ENCODE measurements at places on chromosomes 1 and 21.
A peak's percentile ranks its signal among the peaks of the same experiment; 100 is the strongest.

DNA sequence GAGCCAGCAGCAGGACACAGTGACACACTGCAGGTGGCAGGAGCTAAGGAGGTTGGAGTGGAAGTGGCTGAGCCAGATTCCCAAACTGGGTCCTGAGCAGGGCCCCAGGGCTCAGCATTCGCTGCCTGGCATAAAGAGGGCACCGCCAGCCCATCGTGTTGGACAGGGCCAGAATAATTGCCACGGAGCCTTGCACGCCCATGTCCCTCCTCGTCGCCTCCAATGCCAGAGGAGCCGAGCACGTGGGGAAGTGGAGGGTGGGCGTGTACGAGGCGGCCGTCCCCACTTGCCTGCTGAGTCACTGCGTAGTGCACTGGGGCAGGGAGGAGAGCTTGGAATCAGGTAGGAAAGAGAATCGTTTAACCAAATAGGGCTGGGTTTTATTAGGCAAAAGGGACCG, 26.1 kb upstream of the LRRC47 start:
- no peak for DNase-seq

DNA sequence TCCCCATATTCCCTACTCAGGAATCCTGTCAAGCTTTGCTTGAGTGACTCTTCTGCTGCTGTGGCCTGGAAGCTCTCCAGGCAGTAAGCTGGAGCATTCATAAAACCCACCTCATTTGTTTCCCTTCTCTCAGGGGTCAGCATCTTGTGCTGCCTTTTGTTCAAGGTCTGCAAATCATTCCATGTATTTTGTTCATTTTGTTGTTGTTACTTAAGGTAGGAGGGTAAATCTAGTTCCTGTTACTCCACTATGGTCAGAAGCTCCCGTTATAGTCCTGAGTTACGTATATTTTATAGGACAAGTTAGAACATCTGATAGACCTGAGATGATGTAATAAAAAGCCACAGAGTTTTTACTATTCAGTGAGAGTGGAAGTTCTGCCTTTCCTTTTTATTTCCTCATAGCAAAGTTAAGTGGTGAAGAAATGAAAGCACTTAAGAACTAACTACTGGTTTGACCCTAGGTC, 9.9 kb downstream of the SYNJ1 start:
- no peak for DNase-seq

- no peak for DNase-seq
Observed at GRCh38 chr1:213176341-213176740, 125.3 kb downstream of the RPS6KC1 start.

- no peak for DNase-seq
Observed at GRCh38 chr21:33067043-33067442, 2.9 kb upstream of the OLIG1 start.

- no peak for DNase-seq
Observed at GRCh38 chr1:65949230-65949626, 156.5 kb downstream of the PDE4B start.

GRCh38 chr1:186189156-186189555, 185.9 kb downstream of the TPR start:
- no peak for DNase-seq

GRCh38 chr21:45355573-45355972, 49.4 kb upstream of the COL18A1 start:
- DNase-seq, result no peak

DNA sequence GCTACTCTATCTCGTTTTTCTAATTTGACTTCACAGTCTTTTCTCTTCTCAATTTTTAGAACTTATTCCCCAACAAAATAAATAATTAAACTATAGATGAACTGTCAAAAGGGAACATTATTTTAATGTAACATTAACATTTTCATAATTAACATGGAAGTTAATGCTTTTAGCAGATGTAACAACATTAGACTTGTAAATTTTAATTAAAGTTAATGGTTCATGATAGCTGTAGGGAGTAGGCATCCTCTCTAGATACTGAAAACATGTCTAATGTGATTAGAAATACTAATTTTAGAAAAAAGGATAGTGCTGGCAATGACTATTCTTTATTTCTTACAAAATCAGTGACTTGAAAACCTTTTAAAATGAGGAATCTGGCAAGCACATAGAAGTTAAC, 32.1 kb upstream of the NEK7 start:
- no peak for DNase-seq

- DNase-seq, result no peak
Observed at GRCh38 chr1:210475806-210476205, 147.1 kb downstream of the HHAT start.

DNA sequence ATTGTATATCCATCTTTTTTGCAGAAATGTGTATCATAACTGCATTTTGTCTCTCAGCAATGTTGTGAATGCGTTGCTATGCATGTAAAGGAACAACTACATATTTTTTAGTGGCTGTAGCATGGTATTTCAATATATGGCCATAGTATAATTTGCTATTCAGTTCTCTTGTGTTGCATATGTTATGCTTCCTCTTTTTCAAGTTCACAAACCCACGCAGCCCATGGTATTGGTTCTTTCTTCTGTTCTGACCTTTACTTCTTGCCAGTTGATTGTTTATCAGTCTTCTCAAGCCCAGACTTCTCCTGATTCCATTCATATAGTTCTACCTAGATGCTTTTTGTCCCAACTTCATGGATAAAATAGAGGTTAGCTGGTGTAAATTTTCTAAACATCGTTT, 6.1 kb downstream of the SLC22A15 start:
- no peak for DNase-seq

DNA sequence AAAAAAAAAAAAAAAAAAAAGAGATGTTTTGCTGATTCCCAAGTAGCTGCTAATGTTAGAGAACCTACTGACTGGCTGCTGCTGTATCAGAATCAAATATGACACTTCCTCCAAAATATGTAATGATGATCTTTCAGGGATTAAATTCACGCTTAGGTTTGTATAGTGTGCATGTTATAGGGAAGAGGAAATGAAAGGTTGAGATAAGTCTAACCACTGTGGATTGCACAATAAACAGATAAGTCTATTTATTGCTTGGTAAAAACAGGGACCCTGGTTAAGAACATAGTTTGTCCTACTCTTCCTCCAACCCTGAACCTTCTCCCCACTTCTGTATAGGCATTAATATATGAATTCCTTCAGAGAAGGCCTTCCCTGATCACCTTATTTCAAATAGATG, 13.2 kb downstream of the RC3H1 start:
- DNase-seq, result no peak

- no peak for DNase-seq
Observed at GRCh38 chr1:52567943-52568342, 15.1 kb upstream of the TUT4 start.

- DNase-seq, result no peak
Observed at GRCh38 chr1:25858494-25858893, 763 bp downstream of the AUNIP start.

- DNase-seq, result peak; percentile 57
Observed at GRCh38 chr1:211323156-211324063, 3.2 kb upstream of the TRAF5 start.

DNA sequence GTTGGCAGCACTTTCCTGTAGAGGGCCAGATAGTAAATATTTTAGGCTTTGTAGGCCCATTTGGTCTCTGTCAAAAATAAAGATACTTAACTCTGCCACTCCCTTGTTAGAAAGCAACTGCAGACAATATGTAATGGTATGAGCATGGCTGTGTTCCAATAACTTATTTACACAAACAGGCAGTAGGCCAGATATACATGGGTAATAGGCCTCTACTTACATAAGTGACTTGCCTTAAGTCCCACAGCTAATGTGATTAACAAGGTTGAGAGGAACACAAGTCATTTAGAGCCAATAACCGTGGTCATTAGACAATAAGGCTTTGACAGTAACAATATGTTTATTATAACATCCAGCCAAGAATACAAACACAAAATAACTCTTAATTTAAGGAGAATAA, 17.4 kb downstream of the CCT8 start:
- no peak for DNase-seq

GRCh38 chr1:65067491-65068201, 80.4 kb upstream of the AK4 start:
- DNase-seq, result peak; percentile 73

DNA sequence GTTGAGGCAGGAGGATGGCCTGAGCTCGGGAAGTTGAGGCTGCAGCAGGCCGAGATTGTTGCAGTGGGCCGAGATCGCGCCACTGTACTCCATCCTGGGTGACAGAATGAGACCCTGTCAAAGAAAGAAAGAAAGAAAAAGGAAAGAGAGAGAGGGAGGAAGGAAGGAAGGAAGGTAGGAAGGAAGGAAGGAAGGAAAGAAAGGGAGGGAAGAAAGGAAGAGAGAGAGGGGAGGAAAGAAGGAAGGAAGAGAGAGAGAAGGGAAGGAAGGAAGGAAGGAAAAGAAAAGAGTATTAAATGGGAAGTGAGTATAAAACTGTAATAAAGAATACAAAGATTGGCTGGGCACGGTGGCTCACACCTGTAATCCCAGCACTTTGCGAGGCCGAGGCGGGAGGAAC, 18.4 kb upstream of the ABL2 start:
- DNase-seq, result no peak

- peak; percentile 17 for DNase-seq
Observed at GRCh38 chr1:32361674-32362473, 411 bp downstream of the FAM229A start.

DNA sequence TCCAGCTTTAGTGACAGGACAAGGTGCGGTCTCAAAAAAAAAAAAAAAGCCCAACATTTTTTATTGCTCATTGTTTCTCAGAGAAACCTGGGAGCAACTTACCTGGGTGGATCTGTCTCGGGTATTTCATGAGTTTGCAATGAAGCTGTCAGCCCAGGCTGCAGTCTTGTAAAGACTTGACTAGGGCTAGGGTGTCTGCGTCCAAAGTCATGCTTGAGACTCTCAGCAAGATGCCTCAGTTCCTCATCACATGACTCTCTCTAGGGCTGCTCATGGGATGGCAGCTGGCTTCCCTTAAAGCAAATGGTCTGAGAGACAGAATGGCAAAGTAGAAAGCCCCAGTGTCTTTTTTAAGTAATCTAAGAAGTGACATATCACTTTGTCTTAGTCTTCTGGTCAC, 8.1 kb downstream of the GABPA start:
- DNase-seq, result no peak

DNA sequence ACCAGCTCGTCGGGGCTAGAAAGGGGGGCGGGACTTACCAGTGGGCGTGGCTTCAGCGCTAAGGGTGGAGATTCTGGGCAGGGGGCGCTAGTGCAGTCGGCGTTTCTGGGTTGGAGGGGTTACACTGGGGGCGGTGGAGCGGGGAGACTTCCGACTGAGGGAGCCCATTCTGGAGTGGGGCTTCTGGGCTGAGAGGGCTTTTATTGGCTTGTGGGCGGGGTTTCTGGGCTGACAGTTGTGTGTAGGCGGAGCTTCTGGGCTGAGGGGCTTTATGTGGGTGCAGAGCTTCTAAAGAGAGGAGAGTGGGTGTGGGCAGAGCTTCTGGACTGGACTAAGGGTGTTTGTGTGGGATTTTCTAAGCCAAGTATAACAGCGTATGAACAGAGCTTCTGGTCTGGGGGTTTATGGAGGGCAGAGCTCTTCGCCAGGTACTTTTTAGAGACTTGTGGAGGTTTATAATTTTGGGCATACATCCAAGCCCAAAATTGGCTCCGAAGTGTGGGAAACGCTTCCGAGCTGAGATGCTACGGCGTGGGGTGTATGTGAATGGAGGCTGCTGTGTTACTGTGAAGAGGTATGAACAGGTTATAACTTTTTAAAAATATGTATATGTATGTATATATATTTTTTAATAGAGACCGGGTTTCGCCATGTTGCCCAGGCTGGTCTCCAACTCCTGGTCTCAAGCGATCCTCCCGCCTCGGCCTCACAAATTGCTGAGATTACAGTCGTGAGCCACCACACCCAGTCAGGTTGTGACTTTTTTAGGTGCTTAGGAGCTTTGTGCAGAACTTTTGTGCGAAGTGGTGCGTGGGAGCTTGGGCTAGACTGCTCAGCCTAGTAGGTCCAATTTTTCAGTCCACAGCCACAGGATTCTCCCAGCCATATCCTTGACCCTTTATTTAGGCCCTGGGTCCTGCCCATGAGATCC, 825 bp downstream of the TMEM39B start:
- no peak for DNase-seq

DNA sequence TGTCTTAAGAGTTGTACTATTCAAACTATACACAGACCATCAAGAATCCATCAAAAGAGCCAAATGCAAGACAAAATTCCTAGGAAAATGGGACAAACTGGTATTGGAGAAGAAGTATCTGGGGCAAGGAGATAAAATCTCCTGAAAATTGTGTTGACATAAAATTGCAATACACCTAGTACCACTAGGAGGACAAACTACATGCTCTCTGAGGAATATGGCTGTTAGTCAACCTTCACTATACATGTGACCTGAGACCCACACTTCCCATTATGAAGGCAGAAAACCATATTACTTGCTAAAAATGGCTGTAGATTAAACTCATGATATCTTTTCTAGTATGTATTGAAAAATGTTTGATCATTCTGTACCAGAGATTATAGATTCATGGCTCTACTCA, 30.0 kb downstream of the IRF2BP2 start:
- peak; percentile 51 for DNase-seq

DNA sequence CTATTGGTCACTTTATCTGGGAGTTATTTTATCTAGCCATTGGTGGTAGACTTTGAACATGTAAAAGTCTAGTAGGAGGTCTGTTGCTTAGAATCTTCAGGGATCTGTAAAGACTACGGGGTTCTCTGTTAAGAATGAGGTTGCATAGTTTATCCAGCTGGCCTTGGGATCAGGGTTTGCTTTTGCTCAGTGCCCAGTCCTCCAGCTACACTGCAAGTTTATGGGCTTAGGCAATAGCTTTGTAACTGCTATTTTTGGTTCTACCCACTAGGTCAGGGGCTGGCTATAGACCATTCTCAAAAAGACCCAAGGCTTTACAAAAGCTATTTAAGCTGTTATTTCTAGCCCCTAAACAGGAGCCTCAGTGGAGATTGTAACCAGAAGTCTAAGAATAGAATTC, 9.8 kb downstream of the SH3GLB1 start:
- no peak for DNase-seq

GRCh38 chr1:60342569-60342968, 269.0 kb upstream of the C1orf87 start:
- no peak for DNase-seq

- DNase-seq, result no peak
Observed at GRCh38 chr1:215589650-215590435, 22.7 kb downstream of the KCTD3 start.

GRCh38 chr1:185804206-185804605, 70.0 kb downstream of the HMCN1 start:
- no peak for DNase-seq

- DNase-seq, result no peak
Observed at GRCh38 chr1:239884796-239885195, 206.9 kb upstream of the FMN2 start.

- DNase-seq, result no peak
Observed at GRCh38 chr1:59332983-59333382, 36.1 kb downstream of the FGGY start.

DNA sequence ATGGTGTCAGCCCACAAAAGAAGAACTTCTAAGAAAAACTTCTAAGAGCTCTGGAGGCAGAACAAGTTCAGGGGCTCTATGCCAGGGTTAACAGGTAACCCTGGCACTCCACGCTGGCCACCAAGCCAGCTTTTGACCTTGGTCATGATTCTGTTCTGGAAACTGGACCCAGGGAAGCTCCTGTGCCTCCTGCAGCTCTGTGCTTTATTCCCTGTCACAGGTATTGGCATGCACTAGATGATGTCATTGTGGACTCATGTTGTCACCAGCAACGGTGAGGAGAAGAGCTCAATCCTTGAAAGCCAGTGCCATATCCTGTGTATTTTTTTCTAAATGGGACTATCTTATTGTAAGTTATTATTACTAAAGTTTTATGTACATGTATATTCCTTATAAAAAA, 56.7 kb upstream of the GCLM start:
- DNase-seq, result no peak

Measured in hematopoietic multipotent progenitor cell treated with erythropoietin and hydrocortisone succinate and interleukin-3 and kit ligand, for 15 days (in vitro differentiated cells).